DMS 273 treated with DMSO at 0.1 percent for 48 hours (cell line): ENCODE measurements at places on chromosomes 6 and 20.
A peak's percentile ranks its signal among the peaks of the same experiment; 100 is the strongest.

GRCh38 chr20:33273117-33273851 lies 9.7 kb upstream of the BPIFB1 start:
- no peak for DNase-seq

GRCh38 chr6:49454787-49455709 lies 8.0 kb downstream of the MMUT start:
- no peak for DNase-seq

DNA sequence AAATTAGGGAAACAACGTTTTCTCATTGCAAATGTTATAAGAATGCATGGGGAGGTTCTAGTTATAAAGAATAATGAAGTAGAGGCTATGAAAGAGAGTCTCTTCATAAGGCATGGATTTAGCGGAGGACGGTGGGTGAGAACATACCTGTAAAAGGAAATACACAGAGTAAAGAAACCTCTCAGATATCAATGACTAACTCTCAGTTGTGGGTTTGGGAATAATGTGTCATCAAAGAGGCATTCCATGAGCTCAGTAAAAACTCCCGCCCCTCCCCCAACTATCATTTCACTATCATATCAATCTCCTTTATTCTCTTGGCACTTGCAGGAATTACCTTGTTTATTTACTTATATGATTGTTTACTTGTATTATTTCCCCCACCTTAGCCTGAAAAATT lies 695.4 kb downstream of the PTPRT start:
- no peak for DNase-seq

GRCh38 chr6:2986722-2987221 lies 12.9 kb upstream of the NQO2 start:
- DNase-seq: no peak

GRCh38 chr6:162251257-162251656 lies 476.3 kb downstream of the PRKN start:
- no peak for DNase-seq

DNA sequence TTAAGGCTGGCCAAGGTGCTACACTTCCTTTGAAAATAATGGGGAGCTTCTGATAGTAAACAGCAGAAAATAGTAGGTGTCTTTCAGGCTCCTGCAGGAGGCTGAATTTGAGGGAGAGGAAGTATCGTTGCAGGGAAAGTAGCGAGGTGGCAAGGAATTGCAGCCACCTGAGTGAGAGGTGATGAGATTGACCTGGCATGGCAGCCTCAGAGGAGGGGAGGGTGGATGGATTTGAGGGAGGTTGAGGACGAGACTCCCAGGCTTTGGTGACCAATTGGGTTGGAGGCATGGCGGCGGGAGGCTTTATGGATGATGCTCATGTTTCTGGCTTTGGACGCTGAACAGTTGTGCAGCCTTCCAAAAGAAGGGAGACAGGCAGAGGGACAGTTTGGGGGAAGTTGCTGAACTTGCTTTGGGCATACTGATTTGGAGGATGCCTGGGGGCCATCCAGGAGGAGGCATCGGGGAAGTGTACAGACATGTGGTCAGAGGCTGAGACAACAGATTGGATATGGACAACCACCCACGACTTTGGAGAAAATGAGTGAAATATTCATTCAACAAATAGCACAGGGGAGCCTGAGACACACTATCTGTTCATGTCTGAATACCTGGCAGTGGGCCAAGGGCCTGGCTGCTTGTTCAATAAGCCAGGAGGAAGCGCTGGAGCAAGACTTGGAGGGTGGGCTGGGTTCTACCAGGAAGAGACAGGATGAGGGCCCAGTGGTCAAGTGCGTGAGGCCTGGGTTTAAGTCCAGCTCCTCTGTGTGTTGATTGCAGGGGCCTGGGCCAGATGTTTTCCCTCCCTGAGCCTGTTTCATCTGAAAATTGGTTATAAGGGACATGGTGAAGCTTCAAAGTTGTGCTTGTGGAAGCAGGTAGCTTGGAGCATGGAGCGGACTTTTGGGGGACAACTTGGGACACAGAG lies 113.2 kb downstream of the CEBPB start:
- no peak for DNase-seq

DNA sequence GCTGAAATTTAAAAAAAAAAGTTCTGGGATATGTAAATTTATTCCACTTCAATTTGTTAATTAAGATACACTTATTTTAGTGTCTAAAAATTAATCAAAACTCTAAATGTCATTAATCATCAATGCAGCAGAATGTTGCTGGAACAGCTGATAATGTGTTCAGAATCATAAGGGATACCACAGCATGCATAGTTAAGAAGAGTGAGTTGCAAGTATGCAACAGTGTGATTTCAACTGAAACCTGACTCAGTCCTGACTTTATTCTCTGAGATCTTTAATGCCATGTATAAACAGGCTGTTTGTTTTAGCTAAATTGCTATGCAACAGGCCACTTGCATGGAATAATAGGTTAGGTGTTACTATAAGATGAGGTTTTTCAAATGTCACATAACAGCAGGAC lies 1.4 kb downstream of the GRIK2 start:
- no peak for DNase-seq

GRCh38 chr6:128731249-128732165 lies 151.4 kb upstream of the LAMA2 start:
- peak; percentile 52 for DNase-seq

GRCh38 chr6:142669471-142670351 lies 275.3 kb downstream of the HIVEP2 start:
- no peak for DNase-seq

DNA sequence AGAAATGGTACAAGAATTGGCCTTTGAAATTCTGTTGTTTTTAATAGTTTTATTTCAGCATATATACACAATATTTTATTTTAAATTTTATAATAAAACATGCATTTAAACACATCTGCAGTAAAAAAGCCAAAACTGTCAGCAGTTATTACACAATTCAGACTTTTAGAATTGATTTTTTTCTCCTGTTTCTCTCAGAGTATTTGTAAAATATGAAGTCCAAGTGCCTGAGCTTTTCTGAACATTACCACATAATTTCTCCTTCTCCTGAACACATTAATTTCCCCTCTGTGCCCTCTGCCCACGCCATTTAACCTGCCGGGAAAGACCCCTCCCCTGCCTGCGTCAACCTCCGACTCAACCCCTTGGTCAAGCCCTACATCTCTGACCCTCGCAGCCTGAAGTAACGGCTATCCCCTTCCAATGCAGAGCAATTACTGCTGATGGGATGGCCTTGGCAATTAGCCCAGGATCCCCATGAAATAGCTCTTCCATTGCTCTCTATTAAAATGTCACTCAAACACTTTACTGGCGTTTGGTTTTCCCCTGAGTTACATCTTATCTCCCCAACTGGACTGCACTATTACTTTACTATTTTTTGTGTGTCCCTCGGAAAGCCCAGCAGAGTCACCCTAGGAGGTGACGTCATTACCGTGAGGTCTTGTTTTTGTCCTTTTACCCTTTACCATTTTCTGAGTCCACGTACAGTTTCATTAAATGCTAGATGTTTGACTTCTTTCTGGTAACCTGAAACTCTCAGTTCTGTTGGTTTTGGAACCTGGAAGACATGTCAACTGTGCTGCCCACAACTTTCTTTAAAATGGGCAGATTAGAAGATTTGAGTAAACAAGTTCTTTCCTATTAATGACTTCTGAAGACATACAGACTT lies 146.7 kb upstream of the TAB2 start:
- peak; percentile 1 for DNase-seq

- DNase-seq: no peak
Measured at GRCh38 chr6:158206740-158207421, 38.7 kb downstream of the GTF2H5 start.

- no peak for DNase-seq
Measured at GRCh38 chr20:48824830-48825565, 2.8 kb downstream of the PREX1 start.

DNA sequence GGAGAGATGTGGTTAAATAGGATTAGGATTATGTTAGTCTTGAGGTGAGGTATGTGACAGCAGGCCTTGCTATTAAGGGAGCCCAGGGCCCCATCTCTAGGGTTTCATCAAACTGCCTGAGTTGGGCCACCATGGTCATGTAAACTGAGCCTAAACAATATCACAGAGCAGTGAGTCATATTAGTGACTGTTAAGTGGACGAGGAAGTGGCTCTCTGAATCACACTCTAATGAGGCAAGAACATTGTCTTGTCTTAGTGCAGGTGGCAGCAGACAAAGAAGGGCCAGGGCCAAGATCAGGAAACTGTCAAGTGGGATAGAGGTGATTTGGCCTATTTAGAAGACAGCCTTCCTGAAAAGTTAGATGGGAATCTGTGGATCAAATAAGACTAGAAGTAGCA lies 23.1 kb downstream of the ENPP3 start:
- no peak for DNase-seq

DNA sequence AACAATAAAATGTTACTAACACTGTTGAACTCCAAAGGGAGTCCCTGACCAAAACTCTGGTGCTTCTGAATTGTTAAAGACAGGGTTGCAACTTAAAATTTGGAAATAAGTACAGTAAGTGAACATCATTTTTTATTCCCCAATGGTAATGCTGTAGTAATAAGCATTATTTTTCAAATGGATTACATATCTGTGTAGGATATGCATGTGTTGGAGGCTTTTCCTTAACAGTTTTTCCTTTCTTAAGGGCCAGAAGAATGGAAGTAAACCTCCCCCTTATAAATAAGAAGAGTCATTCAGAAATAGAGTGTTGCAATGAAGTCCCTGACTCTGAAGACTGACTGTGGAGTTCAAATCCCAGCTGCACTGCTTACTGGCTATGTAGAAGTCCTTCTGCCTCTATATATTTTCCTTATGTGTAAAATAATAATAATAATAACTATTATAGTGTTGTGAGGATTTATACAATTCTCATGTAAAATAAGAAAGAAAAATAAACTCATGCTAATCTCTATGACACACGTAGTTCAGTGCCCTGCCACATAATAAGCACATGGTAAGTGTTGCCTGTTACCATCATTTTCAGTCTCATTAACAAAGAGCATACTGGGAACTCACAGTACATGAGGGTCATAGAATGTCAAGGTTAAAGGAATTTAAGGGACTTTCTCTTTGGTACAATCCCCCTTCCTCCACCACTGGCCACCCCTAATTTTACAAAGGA lies 129.8 kb upstream of the SMLR1 start:
- no peak for DNase-seq

DNA sequence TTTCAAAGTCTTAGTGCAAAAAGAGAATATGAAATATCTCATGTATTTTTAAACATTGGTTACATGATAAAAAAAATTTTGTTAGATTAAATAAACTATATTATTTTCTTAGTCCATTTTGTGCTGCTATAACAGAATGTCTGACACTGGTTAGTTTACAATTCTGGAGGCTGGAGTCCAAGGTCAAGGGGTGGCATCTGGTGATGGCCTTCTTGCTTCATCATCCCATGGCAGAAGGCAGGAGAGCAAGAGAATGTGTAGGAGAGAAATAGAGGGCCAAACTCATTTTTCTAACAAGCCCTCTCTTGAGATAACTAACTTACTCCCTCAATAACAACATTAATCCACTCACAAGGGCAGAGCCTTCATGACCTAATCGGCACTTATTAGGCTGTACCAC lies 11.5 kb upstream of the MCUR1 start:
- DNase-seq: no peak

DNA sequence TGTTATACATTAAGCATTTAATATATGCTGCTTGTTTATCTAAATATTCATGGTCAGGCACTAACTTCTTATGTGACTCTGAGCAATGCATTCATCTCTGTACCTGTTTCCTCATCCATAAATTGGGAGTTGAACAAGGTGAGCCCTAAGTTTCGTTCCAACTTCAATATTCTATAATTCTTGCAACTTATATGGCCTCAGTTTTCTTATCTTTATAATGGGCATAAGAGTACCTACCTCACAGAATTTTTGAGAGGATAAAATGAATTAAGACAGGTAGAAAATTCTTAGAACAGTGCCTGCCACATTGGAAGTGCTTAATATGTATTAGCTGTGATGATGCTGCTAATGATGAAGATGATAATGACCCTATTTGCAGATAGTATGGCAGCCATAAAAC lies 11.8 kb upstream of the HIVEP2 start:
- no peak for DNase-seq

DNA sequence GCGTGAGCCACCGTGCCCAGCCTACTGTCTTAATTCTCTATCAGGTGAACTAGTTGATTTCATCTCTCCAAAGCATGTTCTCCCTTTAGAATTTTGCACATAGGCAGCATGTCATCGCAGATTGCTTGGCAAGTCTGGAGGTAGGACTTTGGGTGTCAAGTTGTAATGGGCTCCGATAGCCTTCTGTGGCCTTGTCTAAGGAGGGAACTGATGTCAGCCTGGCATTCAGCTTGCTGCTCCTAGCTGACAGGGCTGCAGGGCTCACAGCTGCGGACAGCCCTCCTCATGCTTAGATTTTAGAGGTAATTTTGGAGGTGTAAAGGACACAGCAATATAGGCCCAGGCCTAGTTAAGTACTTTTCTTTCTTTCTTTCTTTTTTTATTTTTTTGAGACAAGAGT lies 11.3 kb downstream of the CHMP4B start:
- no peak for DNase-seq

- DNase-seq: no peak
Measured at GRCh38 chr6:148700741-148701311, 46.0 kb upstream of the UST start.

- DNase-seq: no peak
Measured at GRCh38 chr6:42260972-42261371, 43.3 kb upstream of the MRPS10 start.

GRCh38 chr20:38126932-38127621 lies 38.0 kb downstream of the TGM2 start:
- peak; percentile 79 for DNase-seq

GRCh38 chr6:148893481-148893880 lies 146.7 kb downstream of the UST start:
- DNase-seq: no peak

- DNase-seq: peak; percentile 29
Measured at GRCh38 chr6:14059791-14060436, 57.7 kb upstream of the CD83 start.

DNA sequence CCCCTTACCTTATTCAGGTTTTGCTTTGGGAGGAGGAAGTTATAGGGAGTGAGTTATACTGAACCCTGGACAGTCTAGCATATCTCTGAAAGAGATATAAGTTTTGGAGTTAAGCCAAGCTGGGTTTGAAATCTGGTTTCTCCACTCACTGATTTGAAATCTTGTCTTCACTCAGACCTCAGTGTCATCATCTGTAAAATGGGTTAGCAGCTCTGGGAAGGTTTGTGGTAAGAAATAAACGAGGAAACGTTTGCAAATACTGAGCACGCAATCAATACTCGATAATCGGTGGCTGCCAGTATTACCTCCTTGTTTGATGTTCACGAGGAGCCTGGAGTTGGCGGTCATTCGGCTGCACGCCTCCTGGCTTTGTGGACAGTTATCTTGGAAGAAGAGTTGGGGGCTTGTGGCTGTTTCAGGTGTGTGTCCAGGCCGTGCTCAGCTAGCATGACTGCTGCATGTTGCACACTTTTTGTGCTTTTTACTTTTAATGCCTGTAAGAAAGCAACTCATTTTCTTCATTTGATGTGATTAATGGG lies 61.8 kb downstream of the PAX1 start:
- DNase-seq: no peak
